ENCODE measurements at places on chromosomes 4 and X. TPM values are rescaled to one million over a fixed set of nuclear protein-coding genes. Genes with fewer than 3 reads are reported as not detected.

SSX2 gene
- not detected for total RNA-seq

ANXA3 gene
- total RNA-seq, result 145 TPM

GRCh38 chrX:39922488-39922887 lies 175.3 kb downstream of the BCOR start:
- no peak for DNase-seq
- H3K4me1 ChIP-seq, result no peaks in the 10 kb centered on the region
- no peaks in the 10 kb centered on the region for H3K27me3 ChIP-seq
- H3K36me3 ChIP-seq, result no peaks in the 10 kb centered on the region
- no peak overlapping the region for H3K27ac ChIP-seq

- H3K4me1 ChIP-seq, result no peaks in the 10 kb centered on the region
- H3K27me3 ChIP-seq, result no peaks in the 10 kb centered on the region
- no peak overlapping the region for H3K4me3 ChIP-seq
- no peak overlapping the region for H3K27ac ChIP-seq
- peaks cover 10% of the 10 kb centered on the region for H3K36me3 ChIP-seq
- no peak for DNase-seq
Observed at GRCh38 chr4:39320381-39321115, 45.6 kb downstream of the RFC1 start.

GRCh38 chrX:155880586-155881157 lies 473 bp upstream of the VAMP7 start:
- no peak overlapping the region for H3K27ac ChIP-seq
- H3K27me3 ChIP-seq, result no peaks in the 10 kb centered on the region
- H3K36me3 ChIP-seq, result no peaks in the 10 kb centered on the region

- no peaks in the 10 kb centered on the region for H3K4me1 ChIP-seq
- H3K4me3 ChIP-seq, result no peak overlapping the region
- H3K27ac ChIP-seq, result no peak overlapping the region
- no peaks in the 10 kb centered on the region for H3K36me3 ChIP-seq
- no peaks in the 10 kb centered on the region for H3K27me3 ChIP-seq
Observed at GRCh38 chr4:140289486-140289885, 84.0 kb upstream of the SCOC start.

GRCh38 chrX:150515801-150516200 lies 52.6 kb upstream of the MTM1 start:
- H3K36me3 ChIP-seq, result no peaks in the 10 kb centered on the region
- H3K4me3 ChIP-seq, result no peak overlapping the region
- H3K27me3 ChIP-seq, result no peaks in the 10 kb centered on the region
- DNase-seq, result peak; percentile 59
- peak overlapping the region; percentile 65 for H3K27ac ChIP-seq

- H3K36me3 ChIP-seq, result no peaks in the 10 kb centered on the region
- no peaks in the 10 kb centered on the region for H3K4me1 ChIP-seq
- no peak for DNase-seq
- no peaks in the 10 kb centered on the region for H3K27me3 ChIP-seq
- no peak overlapping the region for H3K27ac ChIP-seq
Observed at GRCh38 chr4:107212565-107212964, 176.5 kb upstream of the DKK2 start.

- H3K4me1 ChIP-seq, result no peaks in the 10 kb centered on the region
- H3K36me3 ChIP-seq, result no peaks in the 10 kb centered on the region
- no peak overlapping the region for H3K27ac ChIP-seq
- no peaks in the 10 kb centered on the region for H3K27me3 ChIP-seq
- DNase-seq, result no peak
- H3K4me3 ChIP-seq, result no peak overlapping the region
Observed at GRCh38 chrX:119292445-119292844, 56.4 kb downstream of the PGRMC1 start.

GRCh38 chrX:153411255-153411987 lies at the start of gene ZFP92:
Gene ZFP92, plus strand, starts transcription at chrX:153411472. Its CDS starts 6,851 bp downstream, at chrX:153418323.
- peaks cover 10% of the 10 kb centered on the region for H3K4me1 ChIP-seq
- no peaks in the 10 kb centered on the region for H3K36me3 ChIP-seq
- H3K27me3 ChIP-seq, result no peaks in the 10 kb centered on the region
- peak; percentile 22 for DNase-seq
- no peak within 1 kb of the TSS for H3K27ac ChIP-seq

- no peaks in the 10 kb centered on the region for H3K27me3 ChIP-seq
- DNase-seq, result no peak
- H3K4me1 ChIP-seq, result no peaks in the 10 kb centered on the region
- H3K4me3 ChIP-seq, result no peak overlapping the region
- H3K27ac ChIP-seq, result no peak overlapping the region
Observed at GRCh38 chr4:52014903-52015302, 5.3 kb downstream of the LRRC66 start.

- H3K27ac ChIP-seq, result no peak overlapping the region
- H3K36me3 ChIP-seq, result no peaks in the 10 kb centered on the region
- H3K27me3 ChIP-seq, result no peaks in the 10 kb centered on the region
- no peaks in the 10 kb centered on the region for H3K4me1 ChIP-seq
- H3K4me3 ChIP-seq, result no peak overlapping the region
Observed at GRCh38 chr4:21469438-21470300, 478.9 kb downstream of the KCNIP4 start.

PKD2 gene
- total RNA-seq, result 30.9 TPM

MAGEE2 gene
- total RNA-seq, result not detected

DNA sequence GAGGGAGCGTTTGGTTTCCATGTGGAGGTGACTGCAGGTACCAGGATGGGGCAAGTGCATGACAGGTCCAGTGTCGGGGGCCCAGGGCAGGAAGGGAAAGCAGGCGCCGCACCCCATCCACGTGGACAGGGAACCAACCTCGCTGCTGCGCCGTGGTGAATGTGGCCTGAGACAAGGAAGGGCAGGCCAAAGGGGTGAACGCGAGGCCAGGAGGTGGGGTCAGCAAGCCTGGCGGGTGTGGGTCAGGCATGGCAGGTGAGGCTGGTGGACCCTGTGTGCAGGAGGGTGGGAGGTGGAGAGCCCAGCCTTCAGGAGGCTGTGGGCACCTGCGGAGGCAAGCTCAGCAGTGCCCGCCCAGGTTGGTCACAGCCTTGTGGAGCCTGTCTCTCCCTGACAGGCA lies 14.7 kb downstream of the SH3BP2 start:
- no peaks in the 10 kb centered on the region for H3K36me3 ChIP-seq
- H3K4me1 ChIP-seq, result peaks cover 43% of the 10 kb centered on the region
- no peaks in the 10 kb centered on the region for H3K27me3 ChIP-seq
- H3K27ac ChIP-seq, result peak overlapping the region; percentile 19

SLC25A4 gene
- total RNA-seq, result 26.7 TPM

FAM120C gene
- 14.0 TPM for total RNA-seq

- DNase-seq, result peak; percentile 91
- H3K36me3 ChIP-seq, result no peaks in the 10 kb centered on the region
- peak overlapping the region; percentile 97 for H3K27ac ChIP-seq
- peaks cover 9% of the 10 kb centered on the region for H3K4me1 ChIP-seq
- H3K27me3 ChIP-seq, result no peaks in the 10 kb centered on the region
Observed at GRCh38 chr4:128810871-128811570, 1.5 kb downstream of the JADE1 start.

DNA sequence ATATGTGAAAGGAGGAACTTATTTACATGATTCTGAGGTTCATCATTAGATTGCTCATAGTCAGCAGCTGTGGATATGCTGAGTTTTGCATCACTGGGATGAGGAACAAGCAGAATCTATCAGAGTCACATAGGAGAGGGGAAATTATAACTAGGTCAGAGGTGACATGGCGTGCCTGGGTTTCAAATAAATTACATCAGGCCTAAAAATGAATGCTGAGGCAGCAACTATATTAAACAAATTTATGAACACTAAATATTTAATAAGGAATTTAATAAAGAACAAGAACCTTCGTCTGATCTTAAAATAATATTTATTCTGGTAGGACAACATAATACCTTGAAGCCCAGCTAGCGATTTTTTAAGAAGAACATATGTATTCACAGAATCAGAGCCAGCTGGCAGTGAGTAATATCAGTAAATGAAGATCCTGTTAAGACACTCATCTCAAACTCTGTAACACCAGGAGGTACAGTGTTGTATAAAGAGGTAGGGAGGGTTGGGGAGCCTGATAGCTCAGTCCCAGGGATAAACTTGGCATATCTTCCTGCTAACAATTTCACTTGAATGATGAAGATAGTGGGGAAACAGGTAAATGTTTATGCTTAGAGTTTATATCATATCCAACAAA lies 60.9 kb upstream of the HS3ST1 start:
- H3K27ac ChIP-seq, result no peak overlapping the region
- no peak overlapping the region for H3K4me3 ChIP-seq
- no peaks in the 10 kb centered on the region for H3K36me3 ChIP-seq
- no peaks in the 10 kb centered on the region for H3K27me3 ChIP-seq
- no peak for DNase-seq

GRCh38 chr4:172740434-172740833 lies 428.2 kb upstream of the GALNT7 start:
- H3K4me1 ChIP-seq, result no peaks in the 10 kb centered on the region
- no peak overlapping the region for H3K4me3 ChIP-seq
- H3K36me3 ChIP-seq, result no peaks in the 10 kb centered on the region
- no peak overlapping the region for H3K27ac ChIP-seq

DNA sequence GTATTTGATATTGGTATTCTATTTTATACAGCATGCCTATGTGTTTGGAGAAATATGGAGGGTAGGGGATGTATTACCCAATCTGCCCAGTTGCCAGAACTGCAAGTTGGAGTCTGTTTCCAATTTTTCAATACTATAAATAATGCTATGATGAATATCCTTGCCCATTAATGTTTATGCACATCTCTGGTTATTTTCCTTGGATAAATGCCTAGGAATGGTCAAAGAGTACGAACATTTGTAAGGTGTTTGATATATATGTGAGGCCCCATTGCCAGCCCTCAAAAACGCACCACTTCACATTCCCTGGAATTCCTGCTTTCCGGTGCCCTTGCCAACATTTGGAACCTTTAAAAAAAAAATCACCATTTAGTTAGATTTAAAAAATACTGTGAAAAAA lies 34.3 kb downstream of the CLDN34 start:
- no peaks in the 10 kb centered on the region for H3K27me3 ChIP-seq
- no peaks in the 10 kb centered on the region for H3K36me3 ChIP-seq
- no peaks in the 10 kb centered on the region for H3K4me1 ChIP-seq
- no peak overlapping the region for H3K4me3 ChIP-seq

BTC gene
- 7.6 TPM for total RNA-seq

DNA sequence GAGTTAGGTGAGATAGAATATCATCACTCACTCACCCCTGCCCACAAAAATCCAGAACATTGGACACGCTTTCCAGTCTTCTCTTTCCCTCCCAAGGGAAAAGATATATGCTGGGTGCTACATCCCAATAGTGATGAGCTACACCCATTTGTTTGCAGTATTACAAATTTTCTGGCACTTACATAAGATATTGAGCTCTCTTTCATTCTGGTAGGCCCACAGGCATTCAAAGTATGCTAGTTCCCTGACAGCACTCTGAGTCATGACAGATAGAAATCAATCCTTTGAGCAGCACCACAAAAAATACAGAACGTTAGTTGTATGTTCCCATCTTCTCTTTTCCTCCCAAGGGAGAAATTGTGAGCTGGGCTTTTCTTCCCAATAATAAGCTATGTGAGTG lies 477.6 kb upstream of the GRID2 start:
- no peaks in the 10 kb centered on the region for H3K4me1 ChIP-seq
- H3K4me3 ChIP-seq, result no peak overlapping the region
- no peaks in the 10 kb centered on the region for H3K36me3 ChIP-seq
- no peaks in the 10 kb centered on the region for H3K27me3 ChIP-seq
- H3K27ac ChIP-seq, result no peak overlapping the region

GRCh38 chrX:40282946-40283660 lies 185.3 kb upstream of the BCOR start:
- no peaks in the 10 kb centered on the region for H3K36me3 ChIP-seq
- no peak for DNase-seq
- no peak overlapping the region for H3K27ac ChIP-seq
- no peak overlapping the region for H3K4me3 ChIP-seq

DNA sequence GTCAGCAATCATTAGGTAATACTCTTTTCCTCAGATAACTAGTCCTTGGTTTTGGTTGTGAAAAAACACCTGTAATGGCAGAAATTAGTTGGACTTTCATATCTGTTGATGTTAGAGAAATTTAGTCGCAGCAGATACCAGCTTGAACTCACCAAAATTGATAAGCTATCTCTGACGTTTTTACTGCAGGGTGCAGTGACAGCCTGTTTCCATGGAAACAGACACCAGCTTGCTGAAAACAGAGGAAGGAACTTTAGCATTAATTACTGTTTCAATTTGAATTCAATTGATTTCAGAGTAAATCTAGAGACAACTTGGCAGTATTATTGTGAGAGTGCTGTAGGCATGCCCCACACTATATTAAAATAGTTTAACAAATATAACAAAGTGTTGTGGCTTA lies 246.5 kb downstream of the PPP1R2C start:
- H3K36me3 ChIP-seq, result no peaks in the 10 kb centered on the region
- no peak overlapping the region for H3K27ac ChIP-seq
- H3K4me1 ChIP-seq, result no peaks in the 10 kb centered on the region

GRCh38 chr4:159155119-159155518 lies 52.2 kb downstream of the RAPGEF2 start:
- H3K4me3 ChIP-seq, result no peak overlapping the region
- no peaks in the 10 kb centered on the region for H3K27me3 ChIP-seq
- H3K36me3 ChIP-seq, result no peaks in the 10 kb centered on the region
- no peak overlapping the region for H3K27ac ChIP-seq
- no peak for DNase-seq

DNA sequence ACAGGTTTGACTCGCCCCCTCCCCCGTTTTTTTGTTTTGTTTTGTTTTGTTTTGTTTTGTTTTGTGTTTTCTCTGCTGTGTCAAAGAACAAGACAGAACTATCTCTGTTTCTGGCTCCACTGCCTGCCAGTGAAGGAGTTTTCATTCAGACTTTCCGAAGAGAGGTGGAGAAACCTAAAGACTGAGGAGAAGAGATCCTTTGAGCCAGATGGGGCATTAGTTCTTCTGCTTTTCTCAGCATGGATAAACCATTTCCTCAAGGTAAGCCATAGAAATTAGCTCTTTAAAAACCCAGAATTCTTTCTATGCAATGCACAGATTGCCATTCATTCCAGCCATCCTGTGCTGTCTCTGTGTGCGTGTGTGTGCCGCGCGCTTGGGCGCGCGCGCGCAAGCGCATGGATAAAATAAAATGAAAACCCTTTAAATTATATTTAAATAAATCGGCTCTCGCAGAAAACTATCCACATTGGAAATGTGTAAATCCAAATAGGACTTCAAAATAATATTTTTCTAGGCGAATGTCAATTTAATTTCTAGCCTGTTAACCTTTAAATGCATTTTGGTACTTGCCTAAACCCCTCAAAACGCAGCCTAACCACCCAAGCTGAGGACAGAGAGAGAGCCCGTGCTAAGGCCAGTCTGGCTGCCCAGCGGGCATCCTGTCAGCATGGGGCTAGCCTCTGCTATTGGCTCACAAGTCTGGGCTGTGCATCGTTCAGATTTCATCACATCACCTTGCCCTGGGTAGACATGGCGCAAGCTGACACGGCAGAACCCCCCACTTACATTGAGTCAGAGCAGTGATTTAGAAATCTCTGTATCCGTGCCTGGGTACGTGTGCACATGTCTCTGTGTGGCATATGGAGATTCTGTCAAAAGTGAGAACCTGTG lies 113.0 kb upstream of the VAMP7 start:
- H3K27me3 ChIP-seq, result no peaks in the 10 kb centered on the region
- H3K4me3 ChIP-seq, result no peak overlapping the region
- no peak overlapping the region for H3K27ac ChIP-seq
- no peaks in the 10 kb centered on the region for H3K36me3 ChIP-seq

DNA sequence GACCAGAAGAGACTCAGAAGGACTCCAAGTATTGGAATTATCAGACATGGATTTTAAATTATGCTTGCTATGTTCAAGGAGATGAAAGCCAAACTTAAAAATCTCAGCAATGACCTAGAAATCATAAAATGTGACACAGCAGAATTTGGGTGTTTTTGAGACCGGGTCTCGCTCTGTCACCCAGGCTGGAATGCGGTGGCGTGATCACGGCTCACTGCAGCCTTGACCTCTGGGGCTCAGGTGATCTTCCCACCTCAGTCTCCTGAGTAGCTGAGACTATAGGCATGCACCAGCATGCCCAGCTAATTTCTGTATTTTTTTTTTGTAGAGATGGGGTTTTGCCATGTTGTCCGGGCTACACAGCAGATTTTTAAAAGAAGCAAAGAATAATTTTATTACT lies 12.7 kb downstream of the TAB3 start:
- H3K27ac ChIP-seq, result no peak overlapping the region
- H3K27me3 ChIP-seq, result no peaks in the 10 kb centered on the region
- no peaks in the 10 kb centered on the region for H3K4me1 ChIP-seq
- H3K36me3 ChIP-seq, result no peaks in the 10 kb centered on the region

Measured in thyroid gland (tissue), 4 donors.